ENCODE measurements at places on chromosomes 6 and 20.

- peaks cover 47% of the 10 kb centered on the region for H3K4me1 ChIP-seq
- no peaks in the 10 kb centered on the region for H3K36me3 ChIP-seq
- H3K4me3 ChIP-seq = peak overlapping the region; percentile 41
- no peak overlapping the region for H3K27ac ChIP-seq
- DNase-seq = no peak
Measured at GRCh38 chr6:130526466-130526865, 160.6 kb downstream of the TMEM200A start.

- H3K4me1 ChIP-seq = no peaks in the 10 kb centered on the region
- peaks cover 21% of the 10 kb centered on the region for H3K27me3 ChIP-seq
- H3K4me3 ChIP-seq = no peak overlapping the region
- DNase-seq = no peak
Measured at GRCh38 chr6:39068391-39068790, 19.8 kb downstream of the GLP1R start.

DNA sequence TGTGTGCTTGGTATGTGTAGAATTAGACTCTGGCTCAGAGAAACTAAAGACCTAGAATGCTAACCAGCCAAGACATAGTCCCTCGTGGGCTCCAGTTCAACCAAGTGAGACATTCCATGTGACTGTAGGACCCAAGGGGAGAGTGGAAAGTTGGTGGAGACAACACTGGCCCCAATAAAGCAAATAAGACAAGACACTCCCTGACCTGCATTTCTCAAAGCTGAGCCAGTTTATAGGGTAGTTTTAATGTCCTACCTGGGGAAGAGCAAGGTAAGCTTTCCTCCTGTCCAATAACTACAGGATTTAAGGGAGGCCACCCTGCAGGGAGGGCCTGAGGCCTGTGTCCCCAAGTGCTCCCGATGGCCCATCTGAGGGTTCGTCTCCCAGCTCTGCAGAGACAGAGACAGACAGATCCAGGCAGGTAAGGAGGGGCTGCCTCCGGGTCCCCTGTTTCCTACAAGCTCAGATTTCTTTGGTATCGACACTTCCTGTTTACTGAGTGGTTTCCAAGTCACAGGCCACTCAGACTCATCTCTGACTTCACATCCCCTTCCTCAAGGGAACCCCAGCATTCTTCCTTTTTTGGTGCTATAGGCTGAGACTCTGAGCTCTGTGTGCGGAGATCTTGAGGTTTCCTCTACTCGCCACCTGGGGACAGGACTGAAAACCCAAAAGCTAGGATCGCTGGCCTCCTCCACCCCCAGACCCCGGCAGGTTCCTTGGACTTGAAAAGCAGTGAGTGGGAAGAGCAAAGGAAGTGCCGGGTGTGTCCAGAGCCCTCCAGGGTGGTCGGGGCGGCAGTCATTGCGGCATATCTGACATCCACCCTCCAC is 92.4 kb downstream of the PRND start:
- peak overlapping the region; percentile 94 for H3K4me3 ChIP-seq
- H3K36me3 ChIP-seq = no peaks in the 10 kb centered on the region
- DNase-seq = peak; percentile 88
- H3K27me3 ChIP-seq = no peaks in the 10 kb centered on the region

DNA sequence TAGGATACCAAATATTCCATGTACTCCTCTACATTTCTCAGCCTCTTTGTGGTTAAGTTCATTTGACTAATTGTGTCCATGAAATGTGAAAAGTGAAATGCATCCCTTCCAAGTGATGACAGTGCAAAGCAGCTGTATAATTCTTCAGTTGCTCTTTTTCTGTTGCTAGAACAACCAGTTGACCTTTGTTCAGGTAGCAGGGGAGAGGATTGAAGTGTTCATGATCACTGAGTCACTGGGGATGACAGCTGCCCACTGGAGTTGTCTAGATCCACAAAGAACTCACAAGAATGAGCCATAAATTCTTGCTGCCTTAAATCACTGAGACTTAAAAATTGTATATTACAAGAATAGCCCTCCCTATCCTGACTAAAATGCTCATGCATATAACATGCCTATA is 254.6 kb downstream of the EPHA7 start:
- no peak overlapping the region for H3K4me3 ChIP-seq
- H3K4me1 ChIP-seq = no peaks in the 10 kb centered on the region
- no peak for DNase-seq
- H3K27ac ChIP-seq = no peak overlapping the region

DNA sequence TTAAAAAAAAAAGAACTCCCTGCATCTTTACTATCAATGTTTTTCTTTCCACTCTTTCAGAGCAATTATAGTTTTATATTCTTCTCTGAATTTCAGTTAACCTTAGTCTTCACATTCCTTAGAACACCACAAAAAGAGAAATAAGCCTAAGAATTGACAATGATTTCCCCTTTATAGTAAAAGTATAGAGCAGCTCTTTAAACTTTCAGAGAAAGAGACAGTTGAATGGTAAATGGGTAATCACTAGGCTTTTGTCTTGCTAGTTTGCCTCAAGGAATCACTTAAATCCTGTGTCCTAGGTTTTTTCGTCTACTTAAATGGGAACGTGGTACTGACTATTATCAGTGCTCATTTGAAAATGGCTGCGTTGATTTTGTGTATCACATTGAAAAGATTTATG is 31.8 kb downstream of the SLX4IP start:
- H3K4me1 ChIP-seq = peaks cover 6% of the 10 kb centered on the region
- H3K27me3 ChIP-seq = no peaks in the 10 kb centered on the region
- H3K4me3 ChIP-seq = no peak overlapping the region
- no peak for DNase-seq
- H3K36me3 ChIP-seq = peaks cover 20% of the 10 kb centered on the region

All from naive B cell (primary cell).